Activated naive CD4-positive, alpha-beta T cell treated with Interleukin-2 at 50 U/mL for 16 hours (primary cell): ENCODE measurements at places on chromosomes 2 and 18.
A peak's percentile ranks its signal among the peaks of the same experiment; 100 is the strongest.

GRCh38 chr2:147331790-147332419, 512.9 kb upstream of the ACVR2A start:
- peak; percentile 52 for DNase-seq

DNA sequence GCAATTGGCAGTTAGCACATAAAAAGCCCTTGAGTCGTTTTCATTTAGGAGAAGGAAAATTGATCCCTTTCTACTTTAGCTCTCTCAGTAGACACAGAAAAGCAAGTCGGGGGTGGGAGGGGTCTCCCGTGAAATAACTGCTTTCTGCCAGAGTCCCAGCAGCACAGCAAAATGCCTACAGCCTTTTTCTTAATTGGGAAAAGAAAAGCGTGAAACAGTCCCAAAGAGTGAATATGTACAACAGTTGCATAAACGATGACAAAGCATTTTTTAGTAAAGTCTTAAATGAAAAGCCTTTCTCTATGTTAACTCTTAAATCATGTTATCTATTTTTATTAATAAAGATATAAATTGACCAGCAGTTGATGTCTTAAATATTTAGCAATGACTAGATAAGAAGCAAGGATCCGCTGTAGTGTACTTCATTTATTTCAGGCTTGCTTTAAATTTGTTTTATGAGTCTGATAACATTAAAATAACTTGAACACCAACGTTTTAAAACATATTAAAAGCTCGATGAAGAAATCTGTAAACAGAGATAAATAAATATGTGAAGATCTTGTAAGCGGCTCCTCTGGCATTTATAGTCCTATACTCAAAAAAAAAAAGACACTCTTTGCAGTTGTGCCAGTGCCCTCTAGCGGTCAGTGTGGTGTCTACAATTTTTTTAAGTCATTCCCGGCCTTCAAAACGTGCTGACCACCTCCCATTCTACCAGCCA, 42.3 kb upstream of the ATIC start:
- DNase-seq: peak; percentile 55

DNA sequence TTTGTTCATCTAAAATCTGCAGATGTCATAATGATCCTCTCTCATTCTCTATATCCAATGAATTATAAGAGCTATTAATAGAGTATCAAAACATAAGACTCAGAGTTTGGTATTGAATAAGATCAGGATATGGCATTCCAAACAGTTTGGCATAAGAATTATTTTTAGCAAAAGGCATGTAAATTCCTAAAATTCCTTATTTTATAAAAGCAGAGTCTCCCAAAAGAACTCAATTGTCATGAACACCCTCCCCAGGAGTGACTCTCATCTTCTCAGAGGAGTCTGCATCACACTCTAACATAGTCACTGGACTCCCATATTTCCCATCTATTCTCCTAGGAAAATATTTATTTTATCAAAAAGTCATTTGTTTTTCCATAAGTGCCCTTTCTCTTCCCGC, 1710.2 kb upstream of the SLC39A10 start:
- no peak for DNase-seq

GRCh38 chr2:157087373-157088002, 170.0 kb upstream of the GALNT5 start:
- DNase-seq: no peak

GRCh38 chr2:63488118-63488713, 100.1 kb downstream of the WDPCP start:
- DNase-seq: no peak

DNA sequence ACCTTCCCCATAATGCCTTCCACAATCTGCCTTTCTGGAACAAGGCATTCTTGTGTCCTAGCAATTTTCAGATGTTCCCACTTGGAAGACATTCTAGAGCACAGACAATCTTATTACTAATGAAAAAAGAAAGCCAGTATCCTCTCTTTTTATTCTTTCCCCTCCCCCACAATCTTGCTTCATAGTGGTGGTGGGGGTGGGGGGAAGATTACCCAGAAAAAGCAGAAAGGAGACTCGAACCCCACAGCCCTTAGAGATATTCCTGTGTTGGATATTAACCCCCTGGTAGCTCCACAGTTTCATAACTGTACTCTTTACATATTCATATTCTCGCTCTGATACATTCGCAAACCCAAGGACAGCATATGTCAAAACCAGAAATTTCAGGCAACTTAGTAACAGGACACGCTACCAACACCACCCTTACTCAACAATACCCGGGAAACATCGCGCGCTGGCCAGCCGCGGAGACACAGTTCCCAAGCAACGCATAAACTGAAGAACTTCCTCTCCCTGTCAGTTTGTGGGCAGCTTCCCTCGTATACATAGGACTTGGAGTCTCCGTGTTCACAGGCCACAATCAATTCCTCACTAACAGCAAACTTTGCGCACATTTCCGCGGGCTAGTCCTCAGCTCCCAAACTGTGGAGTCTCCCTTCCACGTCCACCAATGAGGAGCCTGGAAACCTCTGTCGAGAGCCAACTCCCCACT, 793 bp downstream of the NR4A2 start:
- no peak for DNase-seq

DNA sequence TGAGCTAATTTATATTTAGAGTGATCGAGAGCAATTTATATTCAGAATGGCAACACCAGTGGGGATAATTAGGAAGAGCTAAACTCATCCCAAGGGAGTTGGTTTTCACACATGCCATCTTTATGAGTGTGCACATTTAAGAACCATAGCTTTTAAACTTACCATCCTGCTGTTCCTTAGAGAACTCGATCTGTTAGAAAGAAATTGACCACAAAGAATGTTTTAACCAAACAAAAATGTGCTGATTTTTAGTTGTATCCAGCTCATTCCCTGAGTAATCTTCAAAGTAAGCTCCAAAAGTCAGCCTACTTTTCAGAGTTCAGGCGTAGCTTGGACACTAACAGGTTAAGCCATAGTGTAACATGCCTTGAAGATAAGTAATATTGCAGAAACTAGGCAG, 12.6 kb downstream of the MYL1 start:
- DNase-seq: no peak

DNA sequence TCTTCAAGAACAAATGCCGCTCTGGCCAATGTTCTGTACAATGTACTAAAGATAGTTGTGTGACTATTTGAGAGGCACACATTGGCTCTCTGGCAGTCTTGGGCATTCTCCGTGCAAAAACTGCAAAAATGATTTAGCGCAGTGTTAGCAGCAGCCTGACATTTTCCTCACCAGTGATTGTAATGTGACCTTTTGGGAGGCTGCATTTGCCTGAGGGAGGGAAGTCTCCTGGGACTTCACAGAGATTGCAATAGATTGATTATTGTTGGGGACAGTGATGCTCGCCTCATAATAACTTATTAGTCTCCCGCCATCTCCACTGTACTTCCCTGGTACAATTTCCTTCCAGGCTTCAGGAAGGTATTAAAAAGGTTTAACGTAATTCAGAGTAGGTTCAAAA, 149.2 kb downstream of the UXS1 start:
- no peak for DNase-seq

GRCh38 chr2:223949241-223949840, 4.2 kb upstream of the WDFY1 start:
- no peak for DNase-seq

- DNase-seq: no peak
These were observed 97.7 kb upstream of the PKDCC start for GRCh38 chr2:41949883-41950665.

DNA sequence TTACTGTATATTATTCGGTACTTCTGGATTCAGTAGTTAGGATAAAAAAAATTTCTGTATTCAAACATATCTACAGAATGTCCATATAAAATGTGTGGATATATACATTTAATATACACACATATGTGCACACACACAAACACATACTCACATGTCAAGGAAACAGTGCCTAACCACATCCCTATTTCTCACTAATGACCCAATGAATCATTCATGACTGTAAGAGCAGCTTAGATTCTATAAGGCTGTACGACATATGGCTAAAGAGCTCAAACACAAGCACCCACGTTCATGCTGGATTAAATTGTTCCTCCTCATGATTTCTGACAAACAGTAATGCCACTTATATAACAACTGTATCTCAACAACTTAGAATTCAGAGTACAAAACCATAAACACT, 457.3 kb downstream of the ADCYAP1 start:
- DNase-seq: no peak

- DNase-seq: no peak
These were observed 38.4 kb upstream of the STAT4 start for GRCh38 chr2:191189112-191189635.

- DNase-seq: no peak
These were observed 233.9 kb downstream of the PTGR3 start for GRCh38 chr18:74975001-74975400.

- no peak for DNase-seq
These were observed 26.7 kb downstream of the XDH start for GRCh38 chr2:31387850-31388249.

GRCh38 chr18:24502667-24503523, 42.5 kb downstream of the HRH4 start:
- DNase-seq: no peak

DNA sequence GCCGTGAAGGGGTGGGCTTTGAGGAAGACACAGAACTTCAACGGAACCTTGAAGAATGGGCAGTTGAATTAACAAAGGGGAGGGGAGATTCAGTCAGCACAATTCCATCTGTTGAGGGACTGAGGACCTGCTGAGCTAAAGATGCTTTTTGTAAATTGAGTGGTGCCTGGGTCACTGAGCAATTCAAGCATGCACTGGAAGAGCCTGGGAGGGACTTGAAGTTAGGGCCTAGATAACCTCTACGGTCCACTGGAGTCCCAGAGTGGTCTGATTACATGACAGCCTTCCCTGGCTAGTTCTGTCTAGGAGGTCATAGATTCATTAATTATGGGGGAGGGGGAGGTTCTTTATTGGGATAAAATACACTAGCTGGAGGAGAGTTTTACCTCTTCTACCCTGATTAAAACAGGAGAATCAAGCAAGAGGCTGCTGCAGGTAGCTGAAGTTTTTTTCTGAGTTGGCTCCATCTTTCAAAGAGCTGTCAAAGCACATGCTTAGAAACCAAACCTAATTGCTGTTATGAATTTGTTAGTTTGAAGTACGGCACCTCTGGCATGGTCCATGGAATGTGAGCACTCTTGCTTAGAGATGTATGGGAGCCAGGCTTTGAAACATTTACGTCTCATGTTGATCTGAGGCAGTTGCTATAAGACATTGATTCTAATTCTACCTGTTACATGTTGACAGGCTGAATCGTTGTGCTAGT, 290.2 kb downstream of the PRKCE start:
- DNase-seq: no peak

DNA sequence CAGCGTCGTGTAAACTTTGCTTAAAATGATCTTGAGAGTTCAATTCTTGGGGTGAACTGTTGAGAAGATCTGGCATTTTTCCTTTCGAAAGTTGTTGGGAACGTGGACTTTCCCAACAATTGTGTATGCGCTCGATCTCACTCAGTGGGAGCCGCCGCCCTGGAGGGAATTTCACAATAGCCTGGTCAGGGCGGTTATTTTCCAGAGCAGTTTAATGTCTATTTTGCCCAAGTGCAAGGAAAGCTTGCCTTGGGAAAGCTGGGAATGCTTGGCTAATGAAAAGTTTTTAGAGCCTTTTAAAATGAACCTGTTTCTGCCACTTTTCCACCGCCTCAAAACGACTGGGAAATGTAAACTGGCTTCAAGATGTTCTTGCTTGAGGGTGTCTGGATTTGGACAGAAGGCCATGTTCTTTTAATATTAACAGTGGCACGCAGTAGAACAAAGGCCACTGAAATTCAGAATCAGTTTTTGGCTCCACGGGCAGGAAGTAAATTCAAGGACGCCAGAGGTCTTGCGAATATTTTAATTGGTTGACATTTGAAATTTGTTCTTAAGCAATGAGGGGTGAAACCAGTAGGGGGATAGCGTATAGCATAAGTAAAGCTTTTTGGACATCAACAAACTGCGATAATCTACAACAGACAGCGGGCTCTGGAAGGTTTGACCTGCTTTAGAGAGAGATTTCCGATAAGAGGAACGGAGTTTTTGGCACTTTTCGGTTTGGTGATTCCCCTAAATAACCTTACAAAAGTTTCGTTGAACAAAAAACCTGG, 1.2 kb downstream of the CFLAR start:
- DNase-seq: peak; percentile 41

DNA sequence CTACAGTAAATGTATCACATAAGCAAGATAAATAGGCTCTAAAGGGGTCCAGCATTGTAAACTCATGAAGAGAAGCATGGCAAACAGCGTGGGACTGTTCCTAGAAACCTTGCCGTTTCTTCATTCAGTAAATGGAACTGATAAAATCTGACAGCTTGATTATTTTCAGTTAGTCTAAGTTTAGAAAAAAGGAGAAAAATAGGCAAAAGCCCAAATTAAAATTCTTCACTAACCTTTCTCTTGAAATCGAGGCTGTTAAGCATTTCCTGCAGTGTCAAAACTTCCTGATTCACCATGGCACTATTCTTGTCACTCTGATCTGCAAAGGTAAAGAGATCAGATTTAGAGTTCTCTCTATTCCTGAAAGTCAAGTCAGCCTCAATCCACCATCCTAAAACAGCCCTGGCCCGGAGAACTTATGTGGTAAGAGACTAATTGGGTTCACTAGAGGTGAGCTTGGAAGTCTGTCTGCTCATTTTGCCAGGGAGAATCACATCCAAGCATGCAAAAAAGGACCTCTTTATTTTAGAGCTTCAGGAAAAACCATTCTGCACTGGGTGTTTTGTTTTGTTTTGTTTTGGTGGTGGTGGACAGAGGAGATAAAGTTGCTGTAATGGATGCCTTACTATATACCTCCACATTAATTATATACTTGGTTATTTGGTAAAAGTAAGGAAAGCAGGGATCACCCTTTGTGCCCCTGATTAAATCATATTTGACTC, 52.4 kb upstream of the STAT1 start:
- DNase-seq: no peak

DNA sequence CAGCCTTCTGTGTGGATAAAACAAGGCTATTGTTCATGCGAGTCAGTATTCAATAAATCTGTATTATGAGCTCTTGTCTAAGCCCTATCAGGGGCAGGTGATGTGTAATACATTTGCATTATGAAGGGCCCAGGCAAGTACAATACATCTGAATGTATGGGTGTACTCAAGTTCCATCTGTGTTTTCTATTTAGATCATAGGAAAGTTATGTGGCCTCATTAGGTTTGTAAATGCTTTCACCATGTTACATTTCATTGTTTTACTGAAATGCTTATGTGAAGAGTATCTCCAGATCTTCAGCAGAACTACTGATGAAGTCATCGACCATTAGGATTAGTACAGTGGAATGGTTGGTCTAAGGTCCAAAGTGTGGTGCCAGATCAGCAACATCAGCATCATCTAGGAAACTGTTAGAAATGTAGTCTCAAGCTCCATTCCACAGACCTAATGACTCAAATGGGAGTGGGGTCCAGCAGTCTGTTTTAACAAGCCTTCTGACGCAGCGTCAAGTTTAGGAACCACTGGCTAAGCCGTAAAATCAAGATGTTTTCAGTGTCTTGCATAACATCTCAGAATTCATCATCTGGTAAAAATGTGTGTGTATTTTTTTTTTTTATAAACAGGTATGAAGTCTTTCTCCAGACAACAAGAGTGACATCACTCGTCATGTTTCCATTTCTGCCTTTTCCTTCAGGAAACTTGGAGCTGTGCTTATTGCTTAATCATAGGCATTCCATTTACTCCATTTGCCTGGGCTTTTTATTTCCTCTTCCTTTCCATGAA, 80.5 kb downstream of the LYPD6 start:
- DNase-seq: no peak

- DNase-seq: no peak
These were observed 351.9 kb upstream of the SMIM21 start for GRCh38 chr18:75779450-75779849.

GRCh38 chr2:85933753-85934594, 45.2 kb upstream of the ST3GAL5 start:
- DNase-seq: no peak
